ENCODE measurements at places on chromosomes 12 and 14.

DNA sequence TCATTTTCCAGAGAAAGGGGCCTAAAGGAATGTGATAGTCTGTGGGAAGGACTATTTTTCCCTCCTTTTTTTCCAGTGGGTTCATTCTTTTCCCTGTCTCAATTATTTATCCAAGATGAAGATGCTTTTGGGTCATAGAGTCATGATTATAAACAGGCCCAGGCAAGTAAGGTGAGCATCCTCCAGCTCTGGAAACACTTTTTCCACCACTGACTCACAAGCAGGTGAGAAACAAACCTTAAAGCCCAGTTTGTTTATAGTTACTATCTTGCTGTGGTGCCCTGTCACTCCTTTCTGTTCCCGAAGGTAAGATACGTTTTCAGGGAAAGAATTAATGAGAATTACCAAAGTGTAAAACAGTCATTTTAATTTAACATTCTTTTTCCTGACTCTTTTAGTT lies 107.7 kb upstream of the IFNG-AS1 start:
- no peak for DNase-seq

GRCh38 chr14:50967790-50968189 lies 23.5 kb upstream of the PYGL start:
- no peak for DNase-seq

DNA sequence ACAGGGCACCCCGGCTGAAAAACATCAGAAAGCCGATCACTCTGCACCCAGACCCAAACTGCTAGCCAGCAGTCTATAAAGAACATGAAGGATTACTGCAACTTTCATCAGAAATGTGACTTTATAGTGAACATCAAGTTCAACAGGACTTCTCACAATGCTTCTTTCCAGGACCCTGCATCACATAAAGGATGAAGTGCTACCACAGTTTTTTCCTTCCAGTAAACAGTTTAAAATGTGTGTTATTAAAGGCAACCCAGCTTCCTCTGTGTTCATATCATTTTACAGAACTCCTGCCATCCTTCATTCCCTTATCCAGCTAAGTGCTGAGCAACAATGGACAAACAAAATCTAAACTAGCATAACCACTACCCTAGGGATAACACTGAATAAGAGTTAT lies 280.3 kb upstream of the DIO2 start:
- no peak for DNase-seq

- DNase-seq, result no peak
Observed at GRCh38 chr14:71529848-71530247, 402.4 kb upstream of the RGS6 start.

- DNase-seq, result no peak
Observed at GRCh38 chr12:132109741-132110140, 34.4 kb downstream of the DDX51 start.

- no peak for DNase-seq
Observed at GRCh38 chr14:34180869-34181268, 230.0 kb upstream of the EGLN3 start.

- no peak for DNase-seq
Observed at GRCh38 chr12:22709292-22709691, 84.3 kb downstream of the ETNK1 start.

GRCh38 chr14:99360774-99361595 lies 89.0 kb upstream of the BCL11B start:
- DNase-seq, result no peak
